Activated CD4-positive, alpha-beta memory T cell treated with anti-CD3 and anti-CD28 coated beads, Interleukin-2, amount 10 ng/mL, durations not matched to agents 7 days and 5 days (primary cell): ENCODE measurements at places on chromosomes 11 and 22. TPM values are rescaled to one million over a fixed set of nuclear protein-coding genes. Genes with fewer than 3 reads are reported as not detected.

Gene TUB
- 0.05 TPM for total RNA-seq

Gene OR4A16
- total RNA-seq, result not detected

Gene CD3D
- 467 TPM for total RNA-seq

Gene ANO9
- 69.2 TPM for total RNA-seq

Gene TLCD5
- 1.4 TPM for total RNA-seq

Gene TPBGL
- total RNA-seq, result 0.38 TPM

Gene SEC14L6
- not detected for total RNA-seq

Gene TMEM109
- 110 TPM for total RNA-seq

Gene TRIM51
- total RNA-seq, result not detected

Gene YAP1
- total RNA-seq, result 0.18 TPM

Gene OR52A1
- total RNA-seq, result not detected

Gene DEFB108B
- not detected for total RNA-seq

Gene TRPM5
- not detected for total RNA-seq

Gene RNF26
- total RNA-seq, result 33.5 TPM

Gene MYO7A
- 0.35 TPM for total RNA-seq

Gene WNT7B
- not detected for total RNA-seq

Gene DGCR8
- 41.1 TPM for total RNA-seq

Gene CRYBB2
- not detected for total RNA-seq

Gene GAB4
- total RNA-seq, result not detected
